ENCODE measurements at places on chromosomes 5 and 9.

DNA sequence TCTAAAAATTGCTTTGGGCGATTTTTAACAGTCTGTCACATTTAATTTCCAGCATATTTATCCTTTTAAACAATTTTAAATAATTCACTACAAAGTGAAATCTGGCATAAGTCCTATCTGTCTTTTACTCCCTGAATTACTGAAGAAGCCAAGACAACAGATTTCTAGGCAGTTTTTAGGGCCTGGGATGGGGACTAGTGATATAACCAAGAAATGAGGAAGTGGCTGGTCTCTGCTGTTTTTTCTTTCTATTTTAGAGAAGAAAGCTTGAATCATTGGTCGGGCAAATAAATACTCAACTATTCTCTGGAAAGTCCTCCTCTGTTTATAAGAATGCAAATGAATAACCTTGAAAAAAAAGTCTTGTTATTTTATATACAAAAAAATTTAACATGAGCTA lies 79.7 kb upstream of the SSBP2 start:
- DNase-seq: no peak

DNA sequence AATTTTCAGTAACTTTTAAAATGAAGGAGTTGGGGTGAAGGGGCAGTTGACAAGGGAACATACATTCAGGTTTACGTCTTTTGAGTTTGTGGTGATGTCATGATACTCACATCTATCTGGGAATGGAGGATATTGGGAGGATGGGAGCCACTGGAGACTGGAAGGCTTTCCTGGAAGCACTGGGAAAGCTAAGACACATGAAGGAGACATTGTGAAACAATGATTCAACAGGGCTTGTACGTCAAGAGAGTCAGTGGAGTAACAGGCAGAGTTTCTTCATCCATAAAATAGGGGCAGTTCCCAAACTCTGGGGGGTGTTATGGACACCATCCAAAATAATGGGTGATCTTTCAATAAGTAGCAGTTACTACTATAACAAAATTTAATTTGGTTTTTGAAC lies 572.8 kb downstream of the CCDC171 start:
- no peak for DNase-seq

DNA sequence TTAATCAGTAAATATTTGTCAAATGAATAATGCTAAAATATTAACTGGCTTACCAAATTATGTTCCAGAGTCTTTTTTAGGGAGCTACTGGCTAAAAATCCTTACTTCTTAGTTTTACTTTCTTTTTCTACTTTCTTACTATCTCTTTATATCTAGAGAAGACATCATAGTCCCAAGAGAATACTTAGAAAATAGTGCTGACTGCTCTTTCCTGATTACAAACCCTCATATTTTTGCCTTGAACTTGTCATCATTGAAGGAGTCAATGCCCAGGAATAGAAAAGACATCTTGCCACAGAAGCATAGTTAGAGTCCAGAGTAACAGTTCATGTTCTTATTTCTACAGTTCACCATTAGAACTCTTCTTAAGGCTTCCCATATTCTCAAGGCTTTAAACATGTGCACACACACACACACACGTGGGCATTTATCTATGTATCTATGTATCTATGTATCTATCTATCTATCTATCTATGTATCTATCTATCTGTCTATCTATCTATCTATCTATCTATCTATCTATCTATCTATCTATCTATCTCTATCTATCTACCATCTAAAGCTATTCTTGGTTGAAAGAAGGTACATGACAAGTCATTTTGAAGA lies 654.3 kb downstream of the ANXA1 start:
- DNase-seq: no peak

- no peak for DNase-seq
These were observed 7.2 kb upstream of the ADGRV1 start for GRCh38 chr5:90551376-90551775.

GRCh38 chr5:32165597-32165996 lies 8.5 kb downstream of the GOLPH3 start:
- no peak for DNase-seq

DNA sequence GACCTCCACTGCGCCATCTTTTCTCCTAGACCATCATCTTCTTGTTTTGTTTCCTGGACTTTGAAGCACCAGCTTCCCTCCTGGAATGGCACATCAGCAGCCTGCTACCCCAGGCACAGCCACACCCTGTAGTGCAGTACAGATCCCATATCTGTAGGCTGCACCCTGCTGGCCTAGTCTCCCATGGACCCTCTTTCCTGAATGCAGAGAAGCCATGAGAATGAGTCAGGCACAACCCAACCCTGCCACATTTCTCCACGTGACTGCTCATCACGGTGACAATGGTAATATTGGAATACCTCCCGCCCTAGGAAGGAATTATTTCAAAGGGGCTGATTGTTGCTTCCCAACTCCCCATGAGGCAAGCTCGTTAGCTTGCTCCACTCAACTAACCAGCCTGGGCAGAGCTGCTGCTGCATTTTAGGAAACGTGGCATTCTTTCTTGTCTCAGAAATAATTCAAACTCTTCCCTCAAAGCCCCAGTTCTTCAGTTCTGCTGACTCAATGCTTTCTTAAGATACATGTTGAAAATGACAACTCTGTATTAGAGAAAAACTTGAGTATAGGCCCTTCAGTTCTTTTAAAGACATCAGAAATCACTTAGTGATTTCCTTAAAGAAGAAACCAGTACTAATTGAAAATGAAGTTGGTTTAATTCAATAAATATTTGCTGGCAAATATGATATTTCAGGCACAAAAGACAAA lies 328.1 kb downstream of the MLLT3 start:
- no peak for DNase-seq

DNA sequence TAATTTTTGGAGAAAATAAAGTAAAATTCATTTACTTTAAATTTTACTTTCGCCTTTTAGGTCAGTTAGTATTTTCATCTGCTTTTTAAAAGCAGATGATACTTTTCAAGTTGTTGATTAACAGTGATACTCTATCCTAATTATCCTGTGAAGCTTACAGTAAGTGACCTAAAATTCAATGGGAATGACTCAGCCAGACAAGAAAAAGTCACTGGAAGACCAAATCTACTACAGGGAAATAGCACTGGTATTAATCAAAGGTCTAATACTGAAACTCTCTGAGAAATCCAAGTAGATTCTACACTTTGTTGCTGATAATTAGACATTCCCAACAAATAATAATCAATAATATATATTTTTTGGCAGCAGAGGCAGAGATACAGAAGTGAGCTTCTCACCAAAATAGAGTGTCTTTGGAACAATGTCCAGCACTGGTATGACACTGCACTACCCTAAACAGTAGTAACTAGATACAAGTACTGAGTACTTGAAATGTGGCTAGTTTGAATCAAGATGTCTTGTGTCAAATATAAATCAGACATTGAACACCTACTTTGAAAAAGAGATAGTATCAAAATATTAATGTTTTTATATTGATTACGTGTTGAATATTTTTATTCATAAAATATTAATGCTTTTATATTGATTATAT lies 22.8 kb upstream of the ELL2 start:
- DNase-seq: no peak

DNA sequence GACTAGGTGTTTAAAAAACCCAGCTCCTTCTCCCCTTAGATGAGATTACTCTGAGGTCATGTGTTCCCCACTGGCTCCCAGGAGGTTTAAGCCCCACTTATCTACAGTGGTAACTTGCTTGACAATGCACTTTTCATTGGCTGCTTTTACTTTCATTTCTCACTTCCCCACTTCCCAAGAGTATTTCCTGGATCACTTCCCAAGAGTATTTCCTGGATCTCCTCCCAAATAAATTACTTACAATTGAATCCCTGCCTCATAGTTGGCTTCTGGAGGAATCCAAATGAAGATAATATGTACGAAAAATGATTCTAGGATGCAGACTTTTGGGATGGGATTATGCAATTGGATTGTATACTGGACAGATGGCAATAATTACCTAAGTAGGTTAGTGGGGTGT lies 47.1 kb upstream of the CHSY3 start:
- DNase-seq: no peak

DNA sequence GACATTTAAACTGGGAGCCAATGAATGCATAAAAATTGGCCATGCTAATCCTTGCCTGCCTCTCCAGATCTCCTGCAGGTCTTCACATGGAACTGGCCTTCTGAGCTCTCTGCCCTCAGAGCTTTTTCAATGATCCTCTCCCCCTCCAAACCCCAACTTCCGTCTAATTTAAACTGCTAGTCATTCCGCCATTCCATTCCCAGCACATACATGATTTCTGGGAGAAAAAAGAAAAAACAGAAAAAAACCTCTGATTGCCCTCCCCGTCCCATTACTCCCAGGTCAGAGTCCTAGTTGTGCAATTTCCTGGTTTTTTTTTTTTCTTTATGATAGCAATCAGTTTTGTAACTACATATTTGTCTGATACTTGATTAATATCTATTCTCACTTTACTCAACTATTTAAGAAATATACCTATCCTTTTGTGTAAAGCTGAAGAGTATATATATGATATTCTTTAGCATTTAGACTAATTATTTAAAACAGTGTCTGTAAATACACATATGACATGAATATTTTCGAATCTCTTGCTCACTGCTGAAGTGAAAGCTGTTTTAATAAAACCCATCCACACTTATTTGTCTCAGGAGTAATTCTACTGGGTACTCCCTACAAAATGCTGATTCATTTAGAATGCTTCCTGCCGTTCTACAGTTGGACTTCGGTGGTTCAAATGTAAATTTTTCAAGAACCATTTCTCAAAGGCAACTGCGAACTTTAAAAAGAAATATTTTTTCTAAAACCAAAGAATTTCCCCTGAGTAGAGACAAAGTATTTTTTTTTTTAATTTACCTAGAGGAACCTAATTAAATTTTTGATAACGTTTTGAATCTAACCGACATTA lies 1.6 kb downstream of the HINT1 start:
- no peak for DNase-seq

GRCh38 chr9:77834898-77835488 lies 186.9 kb upstream of the GNA14 start:
- no peak for DNase-seq

GRCh38 chr5:24547132-24547531 lies 97.6 kb downstream of the CDH10 start:
- no peak for DNase-seq

DNA sequence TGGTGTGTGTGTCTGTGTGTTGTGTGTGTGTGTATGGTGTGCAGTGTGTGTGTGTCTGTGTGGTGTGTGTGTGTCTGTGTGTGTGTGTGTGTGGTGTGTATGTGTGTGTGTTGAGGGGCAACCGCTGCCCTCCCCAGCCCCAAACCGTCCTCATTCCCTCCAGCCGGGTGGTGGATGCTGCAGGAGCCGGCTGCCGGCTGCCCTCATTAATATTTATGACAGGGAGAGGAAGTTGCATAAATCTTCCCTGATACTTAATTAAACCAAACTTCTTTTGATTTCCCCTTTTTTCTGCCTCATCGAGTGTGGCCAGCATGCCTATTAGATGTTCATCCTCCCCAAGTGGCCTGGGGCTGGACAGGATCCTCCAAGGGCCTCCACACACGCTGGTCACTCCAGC lies 121.4 kb upstream of the MVB12B start:
- DNase-seq: no peak

- DNase-seq: no peak
These were observed 33.4 kb upstream of the ARRDC3 start for GRCh38 chr5:91416491-91416890.

- no peak for DNase-seq
These were observed 77.9 kb downstream of the CDH18 start for GRCh38 chr5:19910136-19910535.

GRCh38 chr5:6161257-6161656 lies 217.1 kb downstream of the MED10 start:
- no peak for DNase-seq

GRCh38 chr9:93630806-93631411 lies 54.5 kb downstream of the PHF2 start:
- DNase-seq: no peak

DNA sequence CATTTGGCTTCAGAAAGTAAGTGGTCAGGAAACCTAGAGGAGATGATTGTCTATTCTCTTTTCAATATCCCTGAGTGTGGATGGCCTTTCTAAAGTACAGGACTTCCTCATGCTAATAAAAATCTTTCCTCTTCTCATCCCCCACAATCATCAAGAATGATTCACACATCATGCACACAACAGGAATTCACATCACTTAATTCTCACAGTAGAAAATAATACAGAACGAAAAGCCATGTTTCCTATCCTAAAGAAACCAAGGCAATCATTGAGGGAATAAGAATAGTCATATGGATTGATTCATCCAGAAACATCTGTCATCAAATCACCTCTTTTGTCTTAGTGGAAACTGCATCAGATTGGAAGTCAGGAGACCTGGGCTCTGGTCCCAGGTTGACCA lies 203.1 kb upstream of the PIK3R1 start:
- DNase-seq: no peak

DNA sequence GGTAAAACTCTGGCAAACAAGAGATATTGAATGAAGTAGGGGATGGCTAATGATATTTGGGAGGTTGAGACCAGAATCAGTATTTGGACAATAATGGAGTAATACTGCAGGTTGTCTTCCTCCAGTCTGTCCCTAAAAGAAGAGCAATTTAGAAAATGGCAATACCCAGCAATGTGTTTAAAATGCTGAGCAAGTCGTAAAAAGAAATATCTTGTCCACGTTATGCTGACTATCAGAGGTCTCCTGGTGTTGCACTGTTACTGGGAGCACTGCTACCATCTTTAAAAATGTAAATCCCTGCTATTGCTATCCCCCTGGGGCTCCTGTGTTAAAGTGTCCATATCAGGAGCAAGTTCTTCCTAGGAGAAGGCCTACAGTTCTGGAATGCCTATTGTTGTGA lies 10.4 kb downstream of the CYSTM1 start:
- DNase-seq: no peak

GRCh38 chr5:113176196-113176595 lies 199.6 kb downstream of the DCP2 start:
- no peak for DNase-seq

GRCh38 chr5:122311961-122312590 lies at the start of gene SNCAIP:
TSS of gene SNCAIP (plus strand) at chr5:122312237. CDS start at chr5:122391135, 78,898 bp downstream.
- DNase-seq: no peak

DNA sequence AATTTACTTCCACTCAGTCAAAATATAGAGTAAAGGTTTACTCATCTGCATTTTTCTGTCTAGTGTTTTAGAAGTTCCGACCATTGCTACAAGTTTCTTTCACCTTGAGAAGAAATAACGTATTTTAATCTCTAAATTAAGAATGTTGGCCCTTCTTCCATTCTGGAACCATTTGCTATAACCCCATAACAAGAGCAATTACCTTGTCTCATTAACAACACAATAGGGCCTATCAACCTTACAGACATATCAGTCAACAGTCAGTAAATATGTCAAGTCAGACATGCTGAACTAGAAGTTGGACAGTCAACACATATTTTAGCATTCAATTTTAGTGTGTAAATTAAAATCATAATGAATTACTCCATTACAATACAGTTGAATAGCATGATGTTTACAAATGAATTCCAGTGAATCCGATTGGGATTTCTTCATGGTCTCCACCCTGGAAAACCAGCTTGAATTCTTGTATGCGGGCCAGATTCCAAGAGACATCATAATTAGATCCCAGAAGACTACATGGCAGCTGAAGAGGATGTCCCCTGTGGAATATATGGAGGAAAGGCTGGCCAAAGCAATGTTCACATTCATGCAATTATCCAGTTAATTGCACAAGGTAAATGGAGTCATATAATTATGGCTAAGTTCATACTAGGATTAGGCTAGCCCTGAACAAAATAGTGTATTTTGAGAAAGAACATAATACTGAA lies 196.2 kb upstream of the TARS1 start:
- DNase-seq: no peak

- DNase-seq: no peak
These were observed 171.3 kb downstream of the APBA1 start for GRCh38 chr9:69500896-69501295.
